AG20443 (cell line): ENCODE measurements at places on chromosomes 1 and 21.

- peak; percentile 20 for DNase-seq
Observed at GRCh38 chr1:112267929-112268328, 128.1 kb upstream of the CTTNBP2NL start.

GRCh38 chr1:55413286-55413685, 198.1 kb upstream of the USP24 start:
- DNase-seq: no peak

DNA sequence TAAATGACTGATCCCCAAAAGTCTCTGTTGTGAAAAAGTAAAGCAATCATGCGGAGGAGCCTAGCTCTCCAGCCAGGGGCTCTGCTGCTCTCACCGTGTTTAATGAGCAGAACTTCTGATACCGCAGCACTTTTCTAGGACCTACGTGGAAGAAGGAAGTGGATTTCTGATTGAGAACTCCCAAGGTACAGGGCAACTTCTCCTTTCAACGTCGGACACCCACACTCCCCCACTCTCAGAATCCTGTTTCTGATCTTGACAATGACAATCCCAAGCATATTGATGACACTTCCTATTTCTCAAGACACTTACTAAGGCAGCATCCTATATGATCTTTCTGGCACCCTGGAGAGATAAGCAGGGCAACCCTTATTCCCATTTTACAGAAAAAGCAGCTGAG, 78.4 kb downstream of the PROX1 start:
- no peak for DNase-seq

- no peak for DNase-seq
Observed at GRCh38 chr1:19338323-19338762, 26.2 kb downstream of the SLC66A1 start.

DNA sequence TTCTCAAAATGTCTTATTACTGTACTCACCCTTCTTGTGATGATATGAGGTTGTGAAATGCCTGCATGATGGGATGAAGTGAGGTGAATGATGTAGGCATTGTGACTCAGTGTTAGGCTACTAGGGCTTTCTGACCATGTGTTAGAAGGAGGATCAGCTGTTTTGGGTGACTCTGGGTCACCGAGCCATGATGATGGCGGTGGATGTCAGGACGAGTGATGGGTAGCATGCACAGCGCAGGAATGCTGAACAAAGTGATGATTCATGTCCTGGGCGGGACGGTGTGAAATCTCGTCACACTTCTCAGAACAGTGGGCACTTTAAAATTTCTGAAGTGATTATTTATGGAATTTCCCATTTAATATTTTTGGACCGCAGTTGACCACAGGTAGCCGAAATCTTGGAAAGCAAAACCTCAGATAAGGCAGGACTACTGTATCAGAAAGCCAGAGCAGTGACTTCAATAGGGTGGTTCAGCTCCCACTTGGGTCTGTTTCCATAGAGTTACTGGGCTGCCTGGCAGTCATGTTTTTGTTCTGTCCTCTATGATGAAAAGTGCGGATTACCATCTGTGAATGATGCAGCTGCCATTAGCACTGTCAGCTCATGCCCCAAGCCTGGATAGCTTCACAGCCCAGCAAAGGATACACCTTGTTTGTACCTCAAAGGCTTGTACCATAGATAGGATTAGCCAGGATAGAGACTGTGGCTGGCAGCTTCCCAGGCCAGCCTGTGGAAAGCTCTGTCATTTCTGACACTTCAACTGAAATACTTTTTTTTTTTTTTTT, 26.6 kb downstream of the IL6R start:
- peak; percentile 87 for DNase-seq

- peak; percentile 24 for DNase-seq
Observed at GRCh38 chr21:43719748-43720538, 1.0 kb downstream of the PDXK start.

DNA sequence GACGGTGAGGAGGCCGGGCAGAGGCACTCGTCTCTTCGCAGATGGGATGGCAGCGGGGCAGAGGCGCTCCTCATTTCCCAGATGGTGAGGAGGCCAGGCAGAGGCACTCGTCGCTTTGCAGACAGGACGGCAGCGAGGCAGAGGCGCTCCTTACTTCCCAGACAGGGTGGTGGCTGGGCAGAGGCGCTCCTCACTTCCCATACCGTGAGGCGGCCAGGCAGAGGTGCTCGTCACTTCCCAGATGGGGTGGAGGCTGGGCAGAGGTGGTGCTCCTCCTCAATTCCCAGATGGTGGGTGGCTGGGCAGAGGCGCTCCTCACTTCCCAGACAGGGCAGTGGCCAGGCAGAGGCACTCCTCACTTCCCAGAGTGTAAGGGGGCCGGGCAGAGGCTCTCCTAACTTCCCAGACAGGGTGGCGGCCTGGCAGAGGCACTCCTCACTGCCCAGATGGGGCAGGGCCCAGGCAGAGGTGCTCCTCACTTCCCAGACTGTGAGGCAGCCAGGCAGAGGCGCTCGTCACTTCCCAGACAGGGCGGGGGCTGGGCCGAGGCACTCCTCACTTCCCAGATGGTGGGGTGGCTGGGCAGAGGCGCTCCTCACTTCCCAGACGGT, 9.9 kb downstream of the TCHHL1 start:
- DNase-seq: no peak

DNA sequence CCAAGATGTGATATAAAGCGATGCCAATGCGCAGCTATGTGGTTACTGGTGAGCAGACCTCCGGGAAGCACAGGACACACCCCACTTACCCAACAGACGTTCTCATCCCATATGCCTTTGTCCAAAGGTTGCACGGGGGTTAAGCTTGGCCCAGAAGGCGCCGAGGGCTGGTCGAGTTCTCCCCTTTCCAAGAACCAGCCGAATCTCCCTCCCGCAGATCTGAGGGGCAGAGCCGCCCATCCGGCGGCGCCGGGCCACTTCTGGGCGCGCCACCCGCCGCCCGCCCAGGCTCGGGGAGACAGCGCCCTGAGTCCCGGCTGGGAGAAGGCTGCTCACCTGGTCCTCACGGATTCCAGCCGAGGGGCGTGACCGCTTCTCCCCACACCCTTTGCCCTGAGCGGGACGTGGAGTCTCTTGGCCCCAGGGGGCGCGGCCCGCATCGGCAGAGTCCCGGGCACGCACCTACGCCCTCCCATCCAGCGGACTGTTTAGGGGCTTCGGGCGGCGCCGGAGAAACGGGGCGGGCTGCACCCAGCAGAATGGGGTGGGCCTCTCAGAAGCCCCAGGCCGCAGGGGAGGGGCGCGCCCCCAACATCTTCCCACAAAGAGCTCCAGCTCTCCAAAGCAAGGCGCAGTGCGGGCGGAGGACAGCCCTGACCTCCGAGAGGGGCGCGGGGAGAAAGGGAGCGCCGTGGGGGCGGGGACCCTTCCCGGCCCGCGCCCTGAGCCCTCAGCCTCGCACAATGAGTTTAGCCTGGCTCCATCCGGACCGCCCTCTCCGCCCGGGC, 615 bp downstream of the GPR161 start:
- DNase-seq: peak; percentile 34

DNA sequence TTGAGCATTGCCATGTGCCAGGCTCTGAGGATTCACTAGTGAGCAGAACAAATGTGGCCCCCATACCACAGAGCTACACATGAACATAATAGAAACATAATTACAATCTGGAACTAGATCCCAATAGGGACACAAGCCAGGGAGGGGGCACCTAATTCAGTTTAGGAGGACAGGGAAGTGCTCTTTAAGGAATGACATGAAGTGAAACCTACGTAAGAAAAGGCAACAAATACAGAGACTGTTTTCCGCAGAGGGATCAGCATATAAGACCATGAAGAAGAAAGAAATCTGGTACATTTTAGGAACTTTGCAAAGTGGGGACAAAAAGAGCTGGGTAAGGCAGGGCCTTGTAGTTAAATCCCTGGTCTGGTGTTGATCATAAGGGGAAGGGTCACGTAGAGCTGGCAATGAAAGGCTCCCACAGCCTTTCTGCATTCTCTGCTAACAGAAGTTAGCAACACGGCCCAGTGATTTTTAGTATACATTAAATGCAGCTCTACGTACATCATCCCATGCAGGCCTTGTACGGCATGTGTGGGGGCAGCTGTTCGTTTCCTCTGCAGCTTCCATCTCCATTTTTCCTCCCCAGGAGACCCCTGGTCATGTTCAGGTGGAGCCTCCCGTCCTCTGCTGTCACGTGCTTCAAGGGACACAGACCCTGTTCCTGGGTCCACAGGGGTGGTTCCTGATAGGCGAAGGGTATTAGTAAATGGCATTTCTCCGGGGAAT, 26.8 kb upstream of the SLC30A1 start:
- DNase-seq: no peak

GRCh38 chr1:232393010-232393409, 236.9 kb downstream of the SIPA1L2 start:
- DNase-seq: peak; percentile 23

DNA sequence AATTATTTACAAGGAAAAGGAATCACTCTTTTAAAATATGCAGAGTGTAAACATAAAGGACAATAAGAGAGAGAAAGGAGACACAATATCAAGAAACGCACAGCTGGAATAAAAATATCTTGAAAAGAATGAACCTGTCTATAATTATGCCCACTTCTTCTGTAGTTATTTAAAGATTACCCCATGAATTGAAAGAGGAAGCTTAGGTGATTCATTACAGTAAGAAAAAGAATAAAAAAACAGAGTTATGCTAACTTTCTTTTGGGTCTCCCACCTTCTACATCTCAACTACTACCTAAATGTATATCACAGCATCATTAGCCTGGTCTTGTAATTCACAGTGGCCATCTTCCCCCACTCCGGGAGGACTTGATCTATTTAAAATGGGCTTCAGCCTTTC, 182.1 kb downstream of the MRPL39 start:
- DNase-seq: no peak

DNA sequence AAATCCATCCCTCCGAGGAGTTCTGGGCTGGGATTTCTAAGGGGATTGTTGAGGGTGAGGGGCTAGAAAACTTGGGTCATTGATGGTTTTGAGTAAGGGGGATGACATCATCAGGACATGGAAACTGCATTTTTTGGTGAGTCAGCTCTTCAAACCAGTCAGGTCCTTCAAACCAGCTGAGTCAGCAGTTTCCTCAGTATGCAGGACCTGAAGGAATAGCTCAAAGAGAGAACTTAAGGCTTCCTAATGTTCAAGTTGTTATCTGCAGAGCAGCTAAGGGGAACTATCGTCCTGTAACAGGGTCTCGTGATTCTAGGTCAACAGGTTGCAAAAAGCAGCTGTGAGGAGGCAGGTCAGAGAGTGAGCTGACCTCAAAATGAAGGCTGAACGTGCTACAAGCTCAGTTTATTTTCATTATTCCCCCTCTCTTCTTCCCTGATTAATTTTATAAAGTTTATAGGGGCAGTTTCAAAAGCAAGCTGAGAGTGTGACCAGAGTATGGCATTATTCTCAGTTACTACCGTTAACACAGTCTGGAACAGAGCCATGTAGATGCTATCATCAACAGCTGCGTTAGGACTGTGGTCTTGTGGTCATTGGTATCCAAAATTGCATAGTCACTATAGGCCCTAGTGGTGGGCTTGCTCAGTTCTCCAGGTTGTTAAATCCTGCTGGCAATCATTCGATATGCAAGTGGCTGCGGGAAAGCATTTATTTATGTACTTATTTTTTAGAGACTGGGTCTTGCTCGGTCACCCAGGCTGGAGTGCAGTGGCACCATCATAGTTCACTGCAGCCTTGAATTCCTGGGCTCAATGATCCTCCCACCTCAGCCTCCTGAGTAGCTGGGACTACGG, 10.7 kb upstream of the SDC3 start:
- no peak for DNase-seq

DNA sequence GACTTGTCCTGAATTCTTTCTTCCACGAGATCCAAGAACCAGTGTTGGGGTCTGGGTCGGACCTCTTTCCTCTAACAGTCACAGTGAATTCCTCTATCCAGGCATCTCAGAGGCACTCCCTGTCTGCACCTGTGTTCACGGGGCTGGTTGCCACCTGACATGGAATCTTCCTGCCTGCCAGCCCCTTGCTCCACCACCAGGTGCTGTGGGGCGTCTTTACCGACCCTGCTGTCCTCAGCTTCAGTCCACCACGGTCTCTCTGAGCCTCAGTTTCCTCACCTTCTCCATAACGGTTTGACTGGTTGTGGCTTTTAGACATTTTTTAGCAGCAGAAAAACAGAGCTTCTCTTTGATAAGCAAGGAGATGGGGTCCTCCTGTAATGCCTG, 62.7 kb downstream of the SDC3 start:
- no peak for DNase-seq

DNA sequence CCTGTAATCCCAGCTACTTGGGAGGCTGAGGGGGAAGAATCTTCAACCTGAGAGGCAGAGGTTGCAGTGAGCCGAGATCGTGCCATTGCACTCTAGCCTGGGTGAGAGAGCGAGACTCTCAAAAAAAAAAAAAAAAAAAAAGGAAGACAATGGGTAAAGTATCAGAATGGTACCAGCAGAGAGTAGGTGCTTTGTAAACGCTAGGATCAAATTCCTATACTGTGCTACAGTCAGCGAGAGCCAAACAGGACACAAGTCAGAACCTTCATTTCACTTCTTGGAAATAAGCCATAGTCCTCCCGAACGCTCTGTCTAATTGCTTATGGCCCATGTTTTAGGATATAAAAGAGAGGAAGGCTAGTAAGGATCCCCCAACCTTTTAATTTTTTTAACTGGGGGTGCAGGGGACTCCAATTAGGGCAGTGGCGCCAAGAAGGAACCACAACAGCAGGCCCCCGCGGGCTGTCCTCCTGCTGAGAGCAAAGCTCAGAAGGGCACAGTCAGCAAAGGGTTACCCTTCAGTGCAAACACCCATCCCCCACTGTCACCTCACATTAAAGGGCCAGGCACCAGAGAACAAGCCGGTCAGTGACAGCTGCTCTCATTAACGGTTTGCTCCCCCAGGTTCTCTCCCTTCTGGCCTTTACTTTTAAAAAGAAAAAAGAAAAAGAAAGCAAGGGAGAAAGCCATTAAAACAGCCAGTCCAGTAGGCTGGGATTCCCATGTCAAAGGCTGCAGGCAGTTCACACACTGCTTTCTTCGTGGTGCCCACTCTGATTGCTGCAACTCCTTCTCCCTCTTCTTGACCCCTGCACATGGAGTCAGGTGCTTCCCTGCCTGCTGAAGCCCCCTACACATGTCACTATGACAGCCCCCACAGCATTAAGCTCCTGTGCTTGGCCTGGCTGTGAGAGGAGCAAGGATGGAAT, 69.4 kb downstream of the PLPP3 start:
- DNase-seq: no peak

GRCh38 chr1:119115311-119115710, 25.1 kb downstream of the WARS2 start:
- DNase-seq: no peak

- DNase-seq: no peak
Observed at GRCh38 chr1:190754666-190755065, 277.0 kb upstream of the BRINP3 start.

- DNase-seq: no peak
Observed at GRCh38 chr1:173553312-173553711, 49.6 kb downstream of the SLC9C2 start.
